NCI-H82 (cell line): ENCODE measurements at places on chromosomes 2 and 18.

DNA sequence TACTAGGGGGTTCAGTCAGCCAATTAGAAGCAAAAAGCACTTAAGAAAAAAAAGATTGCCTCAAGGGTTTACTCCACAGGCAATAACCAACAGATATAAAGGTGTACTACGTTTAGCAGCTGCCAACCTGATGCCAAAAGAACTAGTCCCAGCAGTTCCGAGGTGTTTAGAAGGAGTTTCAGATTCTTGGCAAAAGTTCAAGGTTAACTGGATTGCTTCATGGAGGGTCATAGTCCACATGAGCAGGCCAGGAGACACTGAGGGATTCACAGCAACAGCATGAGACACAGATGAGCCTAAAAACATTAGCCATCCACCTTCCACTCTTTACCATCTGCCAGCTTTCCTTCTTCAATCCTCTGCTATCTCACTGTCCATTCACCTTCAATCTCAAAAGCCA is 4.9 kb upstream of the DNAH7 start:
- DNase-seq = peak; percentile 19

DNA sequence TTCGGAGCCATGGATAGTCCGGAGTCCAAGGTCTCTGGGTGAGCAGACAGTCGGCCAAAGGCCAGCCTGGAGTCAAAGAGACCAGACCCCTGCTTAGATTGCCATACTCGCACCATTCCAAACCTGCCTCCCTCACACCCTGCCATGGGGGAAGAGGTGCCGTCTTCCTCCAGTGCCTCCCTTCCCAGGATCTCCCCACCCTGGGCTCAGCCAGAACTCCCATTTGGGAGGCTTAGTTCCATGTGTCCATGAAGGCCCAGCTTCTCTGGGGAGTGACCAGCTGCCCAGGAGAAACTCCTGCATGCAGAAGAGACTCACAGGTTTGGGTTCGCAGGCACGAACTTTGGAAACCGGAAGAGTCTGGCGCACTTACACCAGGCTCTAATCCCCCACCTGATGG is 21.7 kb downstream of the IGFBP5 start:
- DNase-seq = no peak

DNA sequence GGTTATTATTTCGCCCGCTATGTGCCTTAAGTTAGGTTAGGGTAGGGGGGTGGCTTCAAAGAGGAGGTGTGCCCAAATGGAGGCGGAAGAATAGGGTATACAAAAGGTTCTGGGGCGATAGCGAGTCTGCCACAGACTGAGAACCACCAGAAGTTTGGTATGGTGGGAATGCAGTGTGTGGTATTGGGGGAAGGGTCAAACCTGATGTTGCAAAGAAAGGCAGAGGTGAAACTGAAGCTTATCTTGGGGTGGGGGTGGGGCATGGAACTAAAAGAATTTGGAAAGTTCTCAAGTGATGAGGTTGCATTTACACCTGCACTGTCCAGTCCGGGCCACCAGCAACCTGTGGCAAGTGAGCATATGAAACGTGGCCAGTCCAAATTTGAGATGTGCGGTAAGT is 11.8 kb upstream of the CCBE1 start:
- DNase-seq = no peak

GRCh38 chr2:182550234-182550633 is 123.4 kb upstream of the PDE1A start:
- no peak for DNase-seq

- DNase-seq = no peak
These were observed 136.3 kb upstream of the CAVIN2 start for GRCh38 chr2:191983186-191983585.

- no peak for DNase-seq
These were observed 273.4 kb downstream of the HAUS1 start for GRCh38 chr18:46377557-46377956.

- DNase-seq = no peak
These were observed 391.3 kb downstream of the SETBP1 start for GRCh38 chr18:45071956-45072355.

GRCh38 chr2:43225093-43225787 is 1.2 kb downstream of the ZFP36L2 start:
- DNase-seq = peak; percentile 66

- DNase-seq = no peak
These were observed 27.3 kb upstream of the NOTO start for GRCh38 chr2:73174941-73175662.

- no peak for DNase-seq
These were observed at the start of gene RTP5 for GRCh38 chr2:241869087-241869961. Gene RTP5 (plus strand): TSS chr2:241869729. CDS start chr2:241869757, 28 bp downstream.

- DNase-seq = no peak
These were observed 94.7 kb upstream of the BOD1L2 start for GRCh38 chr18:57052173-57052572.

DNA sequence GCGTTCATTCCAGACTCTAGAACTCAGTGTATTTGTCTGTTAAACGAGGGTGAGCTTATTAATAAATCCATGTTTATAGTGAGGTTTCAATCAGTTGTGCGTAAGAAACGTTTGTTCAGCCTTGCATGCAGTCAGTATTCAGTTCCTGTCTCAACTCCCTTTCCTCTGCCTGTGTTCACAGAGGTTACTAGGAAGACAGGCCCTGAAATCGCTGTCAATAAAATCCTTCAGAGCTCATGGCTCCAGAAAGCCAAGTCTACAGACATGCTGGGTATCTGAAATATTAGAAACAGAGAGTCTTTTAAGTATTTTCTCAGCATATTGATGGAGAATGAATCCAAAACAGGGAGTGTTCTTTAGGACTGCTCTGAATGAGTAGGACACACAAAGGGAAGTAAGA is 75.4 kb downstream of the KLF7 start:
- no peak for DNase-seq

DNA sequence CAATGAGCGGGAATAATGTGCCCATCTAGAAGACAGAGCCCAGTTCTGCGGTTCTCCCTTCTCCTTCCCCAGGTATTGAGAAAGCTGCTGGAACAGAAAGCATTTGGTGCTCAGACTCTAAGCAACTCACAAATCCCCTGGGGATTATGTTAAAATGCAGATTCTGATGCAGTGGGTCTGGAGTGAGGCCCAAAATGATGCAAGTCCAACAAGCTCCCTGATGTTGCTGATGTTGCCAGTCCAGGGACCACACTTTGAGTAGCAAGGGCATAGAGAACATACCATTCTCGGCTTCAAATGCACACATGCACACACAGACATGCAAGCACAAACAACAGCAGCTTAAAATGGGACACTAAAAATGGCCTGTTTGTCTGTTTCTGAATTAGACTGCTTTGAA is 274.8 kb upstream of the NCKAP5 start:
- peak; percentile 29 for DNase-seq

DNA sequence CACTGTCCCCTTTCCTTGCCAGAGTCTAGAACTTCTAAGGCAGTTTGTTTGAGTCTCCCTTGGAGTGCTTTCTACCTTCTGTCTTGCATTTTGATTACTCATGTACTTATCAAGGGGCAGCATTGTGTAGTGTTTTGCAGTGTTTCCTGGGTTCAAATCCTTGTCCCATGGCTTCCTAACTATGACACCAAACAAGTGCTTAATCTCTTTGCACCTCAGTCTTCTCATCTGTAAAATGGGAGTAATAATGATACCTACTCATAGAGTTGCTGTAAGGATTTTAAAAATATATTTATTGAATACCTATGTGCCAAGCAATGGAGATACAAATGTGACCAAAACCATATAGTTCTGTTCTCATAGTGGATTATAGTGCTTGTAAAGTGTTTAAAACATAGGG is 105.5 kb upstream of the PKDCC start:
- DNase-seq = no peak

GRCh38 chr2:64225491-64225890 is 81.3 kb upstream of the PELI1 start:
- DNase-seq = peak; percentile 42

DNA sequence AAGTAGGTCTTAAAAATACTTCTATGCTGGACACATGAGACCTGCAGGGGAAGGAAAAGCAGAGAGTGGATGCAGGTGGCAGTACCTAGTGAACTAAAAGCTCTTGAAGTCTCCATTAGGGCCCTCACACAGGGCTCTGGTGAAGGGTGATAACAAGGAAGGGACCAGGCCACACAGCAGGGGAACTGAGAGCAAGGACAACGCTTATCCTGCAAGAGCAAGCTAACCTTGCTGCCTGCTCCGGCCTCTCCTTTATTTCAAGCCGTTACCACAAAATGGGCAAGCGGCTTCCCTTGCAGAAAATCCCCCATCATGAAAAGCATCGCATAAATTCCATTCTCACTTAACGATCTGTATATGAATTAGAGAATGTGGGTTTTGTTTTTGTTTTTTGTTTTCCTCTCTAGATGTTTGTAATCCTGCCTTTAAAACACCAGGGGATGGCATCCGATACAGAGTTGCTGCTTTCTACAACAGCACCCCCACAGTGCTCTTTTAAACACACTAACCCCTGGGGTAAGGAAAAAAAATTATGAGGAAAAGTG is 64.5 kb downstream of the CACNB4 start:
- DNase-seq = peak; percentile 15
